NCI-H748 treated with DMSO at 0.1 percent for 48 hours (cell line): ENCODE measurements at places on chromosomes 1 and 21.
A peak's percentile ranks its signal among the peaks of the same experiment; 100 is the strongest.

DNA sequence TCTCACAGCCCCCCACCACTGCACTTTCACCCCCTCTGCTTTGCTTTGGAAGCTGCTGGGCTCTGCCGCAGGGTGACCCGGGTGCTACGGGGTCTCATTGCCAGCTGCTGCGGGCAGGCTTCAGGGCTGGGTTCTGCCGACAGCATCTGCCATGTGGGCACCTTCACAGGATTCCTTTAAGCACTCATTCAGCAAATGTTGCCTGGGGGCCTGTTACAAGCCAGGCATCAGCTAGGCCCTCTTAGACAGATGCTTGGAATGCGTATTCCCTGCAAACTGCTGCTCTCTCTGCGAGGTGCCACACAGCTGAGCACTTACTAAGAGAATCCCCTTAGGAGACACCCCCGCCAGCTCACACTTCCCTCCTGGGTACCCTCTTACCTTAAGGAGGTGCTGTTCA lies 29.2 kb downstream of the COL16A1 start:
- DNase-seq = no peak

- DNase-seq = no peak
These were observed 483.3 kb upstream of the ADAMTS5 start for GRCh38 chr21:27450216-27450615.

GRCh38 chr1:83836543-83836942 lies 162.4 kb downstream of the TTLL7 start:
- no peak for DNase-seq

DNA sequence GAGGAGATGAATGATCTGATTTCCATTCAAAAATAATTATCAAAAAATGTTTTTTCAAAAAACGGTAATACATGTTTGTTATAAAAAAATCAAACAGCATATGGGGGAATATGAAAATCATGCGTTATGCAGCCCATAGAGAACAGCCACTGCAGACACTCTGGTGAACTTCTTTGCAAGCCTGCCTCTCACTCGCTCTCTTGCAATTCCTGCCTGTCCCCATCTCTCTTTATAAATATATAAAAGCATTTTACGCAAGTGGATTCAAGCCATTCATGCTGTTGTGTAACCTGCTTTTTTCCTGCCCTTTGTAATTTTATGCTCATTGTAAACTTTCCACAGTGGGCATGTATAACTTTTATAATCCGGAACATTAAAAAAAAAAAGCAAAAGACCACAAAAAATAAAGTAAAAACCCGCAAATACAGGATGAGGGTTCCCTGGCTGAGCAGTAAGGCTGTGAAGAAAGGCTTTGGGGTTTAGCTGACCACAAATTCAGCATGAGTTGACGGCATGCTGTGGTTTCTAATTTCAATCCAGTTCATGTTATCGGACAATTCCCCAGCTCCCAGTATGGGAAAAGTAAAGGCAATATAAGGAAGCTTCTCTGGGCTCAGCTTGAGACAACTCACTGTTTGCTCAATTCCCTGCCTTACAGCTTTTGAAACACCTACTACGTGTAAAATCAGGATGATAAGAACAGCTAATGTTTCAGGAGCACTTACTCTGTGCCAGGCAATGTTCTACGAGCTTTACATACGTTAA lies 52.8 kb upstream of the ZBTB40 start:
- no peak for DNase-seq

- no peak for DNase-seq
These were observed 18.8 kb upstream of the SRM start for GRCh38 chr1:11078631-11079030.

GRCh38 chr1:100034470-100034869 lies 64.7 kb downstream of the SLC35A3 start:
- DNase-seq = peak; percentile 19

DNA sequence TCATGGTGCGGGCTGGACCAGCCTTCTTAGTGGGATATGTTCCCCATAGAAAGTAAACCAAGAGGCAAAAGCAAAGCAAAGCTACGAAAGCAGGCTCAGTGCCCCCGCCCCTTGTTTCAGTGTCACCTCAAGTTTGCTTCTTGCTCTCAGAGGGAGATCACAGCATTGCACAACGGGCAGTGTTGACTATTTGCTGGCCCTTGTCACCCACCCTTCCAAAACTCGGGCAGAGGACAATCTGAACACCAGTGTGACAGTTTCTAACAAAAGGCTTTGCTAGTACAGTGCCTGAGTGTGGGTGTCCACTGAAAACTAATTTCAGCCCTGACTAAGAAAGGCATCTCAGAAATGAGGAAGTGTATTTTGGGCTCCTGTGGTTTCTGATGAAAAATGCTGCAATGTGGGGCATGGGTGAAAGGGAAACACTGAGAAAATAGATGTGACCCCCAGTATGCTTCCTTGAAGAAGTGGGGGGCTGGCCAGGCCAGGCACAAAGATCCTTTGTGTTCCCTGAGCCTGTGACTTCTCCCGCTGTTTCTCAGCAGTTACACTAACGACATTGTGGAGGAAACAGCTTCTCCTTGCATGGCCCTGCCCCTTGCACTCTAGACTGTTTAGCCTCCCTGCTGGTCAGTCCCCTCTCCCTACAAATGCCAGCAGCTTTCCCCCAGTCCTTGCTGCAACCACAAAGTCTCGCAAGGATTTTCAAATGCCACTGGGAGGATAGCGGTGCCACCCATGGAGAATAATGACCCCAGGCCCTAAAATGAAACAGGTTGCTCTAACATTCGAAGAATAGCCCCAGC lies 33.3 kb upstream of the KCNE1 start:
- DNase-seq = no peak

DNA sequence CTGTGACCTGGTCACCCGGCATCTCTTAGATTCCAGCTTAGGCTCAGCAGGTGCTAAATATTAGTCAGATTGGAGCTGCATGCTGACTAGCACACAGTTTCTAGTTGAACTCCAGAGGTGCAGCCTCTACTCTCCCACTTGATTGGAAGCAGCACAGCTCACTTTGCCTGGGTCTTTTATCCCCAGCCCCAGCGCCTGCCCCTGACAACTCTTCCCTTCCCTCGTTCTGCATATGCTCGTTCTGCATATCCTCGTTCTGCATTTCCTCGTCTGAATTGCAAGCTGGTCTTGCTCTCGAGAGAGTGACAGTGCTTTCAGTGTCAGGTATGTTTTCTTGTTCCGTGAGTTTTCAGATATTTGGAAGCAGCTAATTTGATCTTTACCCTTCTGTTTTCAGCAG lies 11.7 kb downstream of the COL18A1 start:
- DNase-seq = no peak

- no peak for DNase-seq
These were observed 3.5 kb downstream of the CFHR5 start for GRCh38 chr1:196980859-196981258.

DNA sequence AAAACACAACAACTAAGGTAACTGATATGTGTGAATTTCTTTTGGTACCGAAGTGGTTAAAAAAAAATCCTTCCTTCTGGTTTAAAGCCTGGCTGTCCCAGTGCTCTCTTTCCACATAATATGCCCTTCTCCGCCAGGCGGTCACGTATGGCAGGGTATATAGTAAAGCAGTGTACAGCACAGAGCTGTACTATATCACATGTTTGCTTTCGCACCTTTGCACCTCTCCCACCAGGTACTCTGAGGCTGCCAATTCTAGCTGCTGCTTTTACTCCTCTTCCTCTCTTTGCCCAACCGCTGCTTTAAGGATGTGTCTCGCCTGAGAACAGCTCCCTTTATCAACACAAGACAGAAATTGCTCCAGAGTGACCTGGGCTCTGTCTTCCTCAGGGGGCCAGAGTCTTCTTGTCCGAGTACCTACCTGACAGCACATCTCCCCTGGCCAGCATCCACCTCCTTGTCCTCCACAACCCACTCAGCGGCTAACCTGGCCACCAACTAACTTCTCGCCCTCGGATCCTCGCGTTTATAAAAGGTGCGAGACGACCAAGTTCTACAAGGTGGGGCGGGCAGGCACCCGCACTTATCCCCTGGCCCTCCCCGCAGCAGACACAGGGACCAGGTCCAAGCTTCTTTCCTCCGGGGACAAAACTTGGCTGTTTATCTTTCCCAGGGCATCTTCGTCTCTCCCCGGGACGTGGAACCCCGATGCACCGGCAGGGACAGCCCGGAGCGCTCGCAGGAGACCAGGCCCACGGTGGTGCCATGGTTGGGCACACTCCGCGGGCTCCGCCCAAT lies 1.6 kb downstream of the COLGALT2 start:
- no peak for DNase-seq

- DNase-seq = no peak
These were observed 2.5 kb downstream of the TFF3 start for GRCh38 chr21:42312626-42313104.

- DNase-seq = peak; percentile 10
These were observed 82.0 kb upstream of the ROR1 start for GRCh38 chr1:63691701-63692425.

- DNase-seq = no peak
These were observed 47.8 kb upstream of the LRRC3 start for GRCh38 chr21:44407493-44407892.

- DNase-seq = no peak
These were observed 62.7 kb upstream of the RUNX3 start for GRCh38 chr1:24992761-24993211.

- no peak for DNase-seq
These were observed 17.9 kb upstream of the APP start for GRCh38 chr21:26188422-26188821.

DNA sequence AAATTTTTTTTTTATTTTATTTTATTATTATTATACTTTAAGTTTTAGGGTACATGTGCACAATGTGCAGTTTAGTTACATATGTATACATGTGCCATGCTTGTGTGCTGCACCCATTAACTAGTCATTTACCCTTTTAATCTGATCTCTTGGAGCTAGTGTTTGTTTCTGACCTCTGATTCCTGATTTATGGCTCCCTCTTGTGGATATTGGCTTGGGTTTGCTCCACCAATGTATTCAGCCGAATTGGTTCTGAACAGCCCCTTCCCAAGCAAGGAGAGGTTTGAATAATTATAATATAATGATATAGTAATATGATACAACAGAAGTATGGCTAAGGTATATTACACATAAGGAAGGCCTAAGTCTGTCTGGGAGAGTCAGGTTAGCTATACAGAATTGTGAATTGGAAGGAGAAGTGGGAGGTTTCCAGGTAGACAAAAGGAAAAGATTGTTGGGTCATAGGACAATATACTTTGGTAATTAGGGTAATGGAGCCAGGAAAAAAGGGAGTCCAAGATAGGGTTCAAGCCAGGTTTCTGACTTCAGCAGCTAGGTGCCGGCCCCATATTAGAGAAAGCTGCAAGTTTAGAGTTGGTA lies 53.1 kb upstream of the HMCN1 start:
- DNase-seq = peak; percentile 17

- no peak for DNase-seq
These were observed 28.7 kb upstream of the RD3 start for GRCh38 chr1:211520641-211521040.

DNA sequence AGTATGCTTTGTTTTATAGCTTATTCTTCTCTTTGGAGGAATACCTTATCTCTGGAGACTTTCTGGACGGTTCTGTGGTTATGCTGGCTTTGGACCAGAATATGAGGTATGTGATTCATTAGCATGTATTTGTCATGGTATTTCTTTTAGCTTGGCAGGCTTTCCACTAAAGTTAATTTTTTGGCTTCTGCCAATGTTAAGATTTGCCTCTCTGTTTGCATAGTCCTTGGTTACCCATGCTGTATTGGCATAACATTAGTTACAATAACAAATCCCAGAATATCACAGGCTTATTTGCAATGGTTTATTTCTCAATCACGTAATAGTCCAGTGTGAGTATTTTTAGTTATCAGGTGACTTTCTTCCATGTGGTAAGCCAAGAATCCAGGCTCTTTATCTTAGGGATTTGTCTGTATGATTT lies 9.7 kb downstream of the ZMPSTE24 start:
- DNase-seq = no peak

GRCh38 chr1:67666636-67667035 lies 18.4 kb upstream of the GADD45A start:
- no peak for DNase-seq

DNA sequence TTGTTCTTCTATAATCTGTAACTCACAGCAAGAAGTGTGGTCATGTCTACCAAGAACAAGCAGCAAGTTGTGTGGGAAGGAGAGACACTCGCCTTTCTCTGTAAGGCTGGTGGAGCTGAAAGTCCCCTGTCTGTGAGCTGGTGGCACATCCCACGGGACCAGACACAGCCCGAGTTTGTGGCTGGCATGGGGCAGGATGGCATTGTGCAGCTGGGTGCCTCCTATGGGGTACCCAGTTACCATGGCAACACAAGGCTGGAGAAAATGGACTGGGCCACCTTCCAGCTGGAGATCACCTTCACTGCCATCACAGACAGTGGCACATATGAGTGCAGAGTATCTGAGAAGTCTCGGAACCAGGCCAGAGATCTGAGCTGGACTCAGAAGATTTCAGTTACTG lies 15.5 kb downstream of the CD101 start:
- DNase-seq = no peak

DNA sequence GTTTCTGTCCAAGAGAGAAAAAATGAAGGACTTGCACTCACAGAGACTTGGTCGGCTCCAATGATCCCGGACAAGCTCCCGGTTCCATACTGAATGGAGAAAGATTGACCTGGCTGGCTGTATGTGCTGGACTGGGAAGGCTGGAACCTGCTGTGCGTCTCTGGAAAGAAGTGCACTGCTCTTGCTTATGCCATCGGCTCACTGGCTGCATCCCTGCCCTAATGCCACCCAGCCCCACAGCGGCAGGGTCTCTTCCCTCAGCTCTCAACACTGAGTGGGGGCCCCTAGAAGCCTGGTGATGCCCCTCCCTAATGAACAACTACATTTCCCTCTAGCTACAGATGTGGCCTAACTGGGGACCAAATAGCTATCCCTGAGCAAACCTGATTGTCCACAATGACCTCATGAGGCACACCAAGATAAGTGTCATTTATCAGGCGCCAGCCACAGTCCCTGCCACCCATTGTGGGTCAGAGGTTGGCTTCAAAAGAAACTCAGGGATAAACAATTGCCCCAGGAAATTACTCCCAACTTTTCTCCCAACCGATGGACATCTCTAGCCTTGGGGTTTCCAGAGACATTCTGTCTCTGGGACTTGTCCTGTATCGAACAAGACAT lies 2.6 kb downstream of the CTSE start:
- DNase-seq = no peak
